ENCODE measurements at places on chromosomes 1 and 21.

- no peak for DNase-seq
These were observed 7.9 kb upstream of the TNNT2 start for GRCh38 chr1:201385299-201385891.

GRCh38 chr1:6465461-6466005 lies 440 bp downstream of the TNFRSF25 start:
- peak; percentile 21 for DNase-seq

DNA sequence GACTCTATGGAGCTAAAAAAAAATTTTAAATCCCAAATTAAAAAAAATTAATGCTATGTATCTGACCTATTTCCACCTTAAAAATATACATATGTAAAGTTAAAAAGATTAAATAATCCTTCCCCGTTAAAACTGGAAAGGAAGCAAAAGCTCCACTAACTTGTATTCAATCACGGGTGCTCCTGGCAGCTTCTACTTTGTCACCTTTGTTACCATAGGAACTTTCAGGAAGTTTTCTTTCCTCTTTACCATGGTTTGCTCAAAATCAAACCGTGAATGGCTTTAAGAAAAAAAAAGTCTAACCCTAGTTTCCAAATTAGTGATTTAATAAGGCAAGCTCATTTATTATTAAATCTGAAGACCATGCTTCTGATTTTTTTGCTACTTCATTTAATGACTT lies 3.5 kb downstream of the GPATCH2 start:
- no peak for DNase-seq

DNA sequence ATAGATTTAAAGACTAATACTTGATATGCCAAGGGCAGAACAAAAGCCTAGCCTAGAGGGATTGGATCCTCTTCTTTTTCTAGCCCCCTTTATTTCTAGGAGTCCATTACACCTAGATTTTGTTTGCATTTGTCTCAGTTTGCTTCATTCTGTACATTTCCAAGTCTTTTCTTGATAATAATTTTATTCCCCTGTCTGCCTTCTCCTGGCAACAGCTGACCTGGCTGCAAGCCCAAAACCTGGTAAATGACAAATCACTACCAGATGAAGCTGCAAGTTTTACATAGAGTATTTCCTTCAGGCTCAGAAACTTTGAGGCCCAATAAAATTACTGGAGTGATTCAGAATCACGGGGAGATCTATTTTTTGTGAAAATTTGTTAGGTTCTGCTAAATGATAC lies 36.5 kb upstream of the LHX8 start:
- DNase-seq: no peak

DNA sequence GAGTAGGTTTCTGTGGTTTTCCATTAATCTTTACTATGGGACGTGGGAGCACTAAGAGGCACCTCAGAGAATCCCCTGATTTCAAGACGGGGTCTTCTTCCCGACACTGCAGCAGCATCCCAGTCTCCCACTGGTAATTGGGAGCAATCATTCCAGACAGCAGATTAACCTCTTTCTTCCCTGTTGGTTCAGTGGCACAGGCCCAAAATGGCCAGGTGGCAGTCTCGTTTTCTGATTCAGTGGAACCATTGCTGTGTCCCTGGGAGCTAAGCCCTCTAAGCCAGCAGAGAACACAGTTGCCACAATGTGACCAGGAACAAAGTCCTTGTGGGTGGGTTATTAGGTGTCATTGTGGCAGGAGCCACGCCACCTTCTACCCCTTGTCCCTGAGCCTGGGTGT lies 342.1 kb downstream of the MATN1 start:
- no peak for DNase-seq

- DNase-seq: no peak
These were observed 29.5 kb downstream of the RAP1GAP start for GRCh38 chr1:21639594-21640041.

GRCh38 chr1:40153073-40153770 lies 8.0 kb upstream of the RLF start:
- no peak for DNase-seq

DNA sequence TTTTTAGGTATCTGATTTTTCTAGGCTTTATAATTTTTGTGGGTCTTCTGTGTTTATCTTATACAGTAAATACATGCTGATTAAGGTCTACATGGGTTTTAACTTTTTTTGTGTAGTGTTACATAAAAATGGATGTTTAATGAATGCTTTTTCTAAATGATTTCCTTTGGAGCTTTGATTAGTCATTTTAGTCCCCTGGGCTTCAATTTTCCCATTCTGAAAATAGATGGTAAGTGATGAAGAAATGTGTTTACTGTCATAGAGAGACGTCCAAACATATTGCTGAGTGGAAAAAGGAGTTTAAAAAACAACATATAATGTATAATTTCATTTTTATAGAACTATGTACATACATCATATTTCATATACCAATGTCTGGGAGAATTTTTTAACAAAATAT lies 140.9 kb upstream of the HMCN1 start:
- DNase-seq: no peak

GRCh38 chr1:38444311-38444710 lies 397.7 kb upstream of the POU3F1 start:
- DNase-seq: no peak

GRCh38 chr1:243793298-243793697 lies 56.7 kb downstream of the AKT3 start:
- DNase-seq: no peak

DNA sequence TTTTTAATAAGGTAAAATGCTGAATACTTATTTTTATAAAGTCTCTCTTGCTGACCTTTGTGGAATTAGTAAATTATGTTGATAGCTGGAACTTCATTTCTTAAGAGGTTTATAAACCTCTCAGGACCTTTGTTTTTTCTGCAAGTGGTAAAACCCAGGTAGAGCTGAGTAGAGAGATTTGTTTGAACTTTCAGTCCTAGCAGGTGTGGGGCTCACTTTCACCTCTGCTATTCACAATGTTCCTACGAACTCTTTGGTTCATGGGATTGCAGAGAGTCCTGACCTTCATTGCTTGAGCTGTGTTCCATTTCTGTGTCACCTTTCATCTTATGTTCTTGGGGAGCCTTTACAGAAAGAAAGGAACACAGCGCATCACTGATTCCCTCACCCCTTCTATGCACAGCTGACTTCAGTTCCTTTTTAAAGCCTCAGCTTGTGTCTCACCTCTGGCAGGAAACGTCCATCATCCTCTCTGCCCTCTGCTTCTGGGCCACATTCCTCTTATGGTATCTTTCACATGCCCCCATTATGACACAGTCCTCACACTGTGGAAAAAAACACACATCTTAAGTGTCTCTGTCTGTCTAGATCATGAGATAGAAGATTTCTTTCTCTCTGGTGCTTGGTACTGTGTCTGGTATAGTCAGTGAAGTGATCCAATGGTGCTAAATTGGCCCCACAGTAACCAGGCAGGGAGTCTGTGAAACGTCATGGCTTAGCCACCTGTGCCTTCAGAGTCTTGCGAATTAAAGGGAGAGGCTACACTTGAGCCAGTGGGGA lies 262.5 kb upstream of the B3GALT2 start:
- DNase-seq: no peak

All from activated CD4-positive, CD25-positive, alpha-beta regulatory T cell (primary cell).